ENCODE measurements at places on chromosomes 4 and X. TPM values are rescaled to one million over a fixed set of nuclear protein-coding genes. Genes with fewer than 3 reads are reported as not detected.

Gene GAGE1
- total RNA-seq, result not detected

Gene TLR6
- 4.6 TPM for total RNA-seq

Gene SERTM2
- 0.23 TPM for total RNA-seq

Gene TRMT44
- 17.1 TPM for total RNA-seq

Gene CYLC1
- 0.23 TPM for total RNA-seq

Gene HSFX4
- total RNA-seq, result not detected

Gene CT45A2
- total RNA-seq, result not detected

Gene GALNTL6
- total RNA-seq, result 68.5 TPM

Gene TGIF2LX
- not detected for total RNA-seq

Gene MGARP
- total RNA-seq, result 0.46 TPM

Gene MAGEA4
- not detected for total RNA-seq

Gene WFS1
- 12.7 TPM for total RNA-seq

Gene FAM149A
- total RNA-seq, result 36.4 TPM

Gene CXCL10
- total RNA-seq, result 0.46 TPM

Gene TMA16
- total RNA-seq, result 21.2 TPM

Gene CPLX1
- total RNA-seq, result 3.5 TPM

Gene F11
- not detected for total RNA-seq

Gene INPP4B
- 35.1 TPM for total RNA-seq

Gene CHST7
- 15.2 TPM for total RNA-seq

Gene DMP1
- total RNA-seq, result not detected

Gene USP17L29
- not detected for total RNA-seq

Gene CENPVL1
- total RNA-seq, result 6.7 TPM

Gene ALAS2
- total RNA-seq, result 60.7 TPM

Gene FAM114A1
- 18.5 TPM for total RNA-seq

Gene PABPC4L
- 3.2 TPM for total RNA-seq

Gene ADGRL3
- 257 TPM for total RNA-seq

Gene ARX
- 10.4 TPM for total RNA-seq

Gene POLN
- total RNA-seq, result 6.5 TPM

Gene GPRASP1
- total RNA-seq, result 65.3 TPM

Gene SSX3
- not detected for total RNA-seq

Gene RPS6KA6
- 27.2 TPM for total RNA-seq

Gene KLHL4
- 9.5 TPM for total RNA-seq

Gene PTCHD1
- 11.5 TPM for total RNA-seq

Gene RADX
- total RNA-seq, result 32.5 TPM

Gene TIGD4
- 7.2 TPM for total RNA-seq

Gene MAGEA10
- total RNA-seq, result not detected

Gene BTC
- 1.8 TPM for total RNA-seq

Gene P2RY4
- total RNA-seq, result not detected

Gene BTK
- total RNA-seq, result 2.1 TPM

Gene PAGE1
- not detected for total RNA-seq

Gene TRIM2
- total RNA-seq, result 749 TPM

Gene REPS2
- total RNA-seq, result 26.3 TPM

Gene SPANXC
- not detected for total RNA-seq

Gene PAGE5
- total RNA-seq, result not detected

Gene CTAG2
- total RNA-seq, result not detected

Gene FRMD7
- 0.46 TPM for total RNA-seq

Gene GPRASP2
- total RNA-seq, result 125 TPM

Gene EDA
- 4.4 TPM for total RNA-seq

Gene TMEM47
- 90.2 TPM for total RNA-seq

Gene MBTPS2
- total RNA-seq, result 21.9 TPM

Gene MAGEE2
- 4.2 TPM for total RNA-seq

Gene RNF212
- 3.5 TPM for total RNA-seq

Data from diencephalon (tissue), 1 donor.